Activated CD4-positive, alpha-beta T cell treated with anti-CD3 and anti-CD28 coated beads, Interleukin-2, amount 10 ng/mL, durations not matched to agents 24 days and 14 days (primary cell): ENCODE measurements at places on chromosomes 6 and 20.

DNA sequence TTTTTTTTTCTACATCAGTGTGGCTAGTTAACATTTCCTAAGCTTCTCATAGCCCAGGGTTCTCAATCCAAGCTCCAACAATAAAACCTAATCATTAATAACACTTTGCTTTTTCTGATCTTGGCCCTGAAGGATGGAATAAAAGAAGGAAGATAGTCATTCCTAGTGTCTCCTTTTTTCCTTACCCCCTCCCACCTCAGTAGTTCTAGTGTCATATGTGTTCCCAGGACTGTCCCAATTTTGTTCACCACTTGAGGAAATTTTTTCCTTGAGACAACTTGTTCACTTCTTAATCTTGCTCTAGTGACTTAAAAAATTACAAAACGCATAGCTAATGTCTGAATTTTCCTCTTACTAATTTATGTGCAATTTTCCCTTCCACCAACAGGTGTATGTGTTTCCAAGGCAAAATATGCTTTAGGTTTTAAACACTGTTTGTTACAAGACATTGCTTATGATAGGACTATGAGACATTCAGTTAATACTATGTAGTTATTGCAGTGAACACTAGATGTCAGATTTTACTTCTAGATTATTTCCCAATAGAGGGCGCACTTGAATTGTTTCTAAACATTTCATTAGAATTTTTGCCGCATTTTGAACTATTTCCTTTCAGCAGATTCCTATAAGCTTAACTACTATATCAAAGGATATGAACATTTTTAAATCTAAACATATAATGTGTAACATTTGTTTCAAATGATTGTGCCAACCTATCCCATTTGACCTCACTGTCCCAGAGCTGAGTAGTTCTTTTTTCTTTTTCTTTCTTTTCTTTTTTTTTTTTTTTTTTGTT is 18.5 kb upstream of the C6orf141 start:
- no peak for DNase-seq

GRCh38 chr6:85348643-85349042 is 101.2 kb upstream of the NT5E start:
- no peak for DNase-seq

- DNase-seq = no peak
These were observed 5.6 kb upstream of the FAM50B start for GRCh38 chr6:3843379-3844096.

DNA sequence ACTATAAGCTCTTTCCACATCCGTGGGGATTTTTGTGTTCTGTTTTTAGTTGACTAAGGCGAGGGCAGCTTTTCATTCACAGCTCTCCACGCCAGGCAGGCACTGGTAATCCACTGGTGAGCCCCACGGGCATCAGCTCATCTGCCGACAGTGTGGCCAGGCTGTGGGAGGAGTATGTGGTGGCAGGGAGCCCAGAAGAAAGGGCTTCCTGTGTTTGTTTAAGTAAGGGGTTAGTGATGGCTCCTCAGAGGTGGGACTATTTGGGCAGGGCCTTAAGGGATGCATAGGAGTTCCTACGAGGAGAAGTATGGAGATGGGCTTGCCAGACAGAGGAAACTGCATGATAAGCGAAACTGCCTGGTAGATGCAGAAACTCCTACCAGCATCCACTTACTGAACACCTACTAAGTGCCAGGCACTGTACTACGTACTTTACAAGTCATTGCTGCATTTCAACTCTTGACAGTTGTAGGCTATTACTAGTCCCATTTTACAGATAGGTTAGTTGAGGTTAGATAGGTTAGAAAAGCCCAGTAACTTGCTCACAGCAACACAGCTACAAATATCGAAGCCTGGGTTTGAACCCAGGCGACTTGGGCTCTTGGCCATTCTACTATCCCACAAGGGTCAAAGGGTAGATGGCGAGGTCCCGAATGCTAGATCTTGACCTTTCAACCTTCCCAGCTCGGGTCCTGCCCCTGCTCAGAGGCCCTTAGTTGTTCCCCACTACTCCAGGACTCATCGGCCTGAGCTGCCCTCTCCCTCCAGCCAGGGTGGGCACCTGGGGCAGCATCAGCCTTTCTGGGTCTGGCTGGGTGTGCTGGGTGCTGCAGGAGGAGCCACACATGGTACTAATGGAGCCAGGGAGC is 55.1 kb downstream of the CEBPB start:
- DNase-seq = no peak

DNA sequence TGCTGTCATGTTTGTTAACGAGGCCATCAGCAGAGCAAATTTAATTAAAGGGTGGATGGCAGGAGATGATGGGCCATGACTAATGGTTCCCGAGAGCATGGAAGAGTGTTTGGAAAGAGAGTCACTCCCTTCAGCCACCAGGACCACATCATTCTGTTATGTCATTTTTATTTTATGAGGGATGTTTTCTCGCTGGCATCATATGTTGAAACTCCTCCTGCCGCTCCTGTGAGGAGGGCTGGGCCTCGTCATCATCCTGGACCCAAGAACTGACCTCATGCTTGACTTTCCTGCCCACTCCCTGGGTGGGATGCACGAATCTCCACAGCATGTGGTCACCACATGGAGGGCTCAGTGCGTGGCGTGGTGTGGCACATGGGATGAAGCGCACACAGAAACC is 86.4 kb upstream of the FRMD1 start:
- no peak for DNase-seq

DNA sequence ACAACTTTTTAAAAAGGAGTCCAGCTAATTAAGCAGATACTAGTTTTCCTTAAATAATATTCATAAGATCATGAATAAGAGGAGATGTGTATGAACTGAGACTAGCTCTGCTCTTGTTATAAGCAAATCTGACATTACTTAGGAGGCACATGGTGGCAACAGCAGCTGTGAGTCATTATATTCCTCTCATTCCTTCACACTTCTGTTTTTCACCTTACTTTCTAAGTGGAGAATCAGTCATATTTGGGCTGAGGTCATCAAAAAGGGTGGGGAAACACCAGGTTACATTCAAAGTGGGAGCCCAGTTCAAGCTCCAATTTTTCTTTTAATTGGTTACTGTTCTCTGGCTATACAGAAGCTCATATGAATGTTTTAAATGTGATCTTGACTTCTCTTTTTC is 6.0 kb upstream of the RIPPLY2 start:
- no peak for DNase-seq

DNA sequence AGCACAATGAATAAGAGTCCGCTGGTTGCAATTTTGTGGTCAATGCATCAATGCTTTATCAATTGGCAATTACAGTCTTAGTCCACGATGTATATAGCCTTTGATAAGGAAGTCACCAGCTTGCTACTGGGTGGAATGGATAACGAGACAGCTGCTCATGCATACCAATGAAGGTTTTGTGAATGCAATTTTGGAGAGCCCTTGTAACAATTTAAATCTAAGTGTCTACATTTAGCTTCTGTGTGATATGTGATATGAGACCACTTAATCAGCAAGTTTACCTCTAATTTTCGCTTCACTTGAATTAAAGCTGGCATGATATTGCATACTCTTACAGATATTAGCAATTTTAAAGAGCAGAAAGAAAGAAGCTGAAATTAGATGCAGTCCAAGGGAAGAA is 543.9 kb downstream of the RNF144B start:
- no peak for DNase-seq

DNA sequence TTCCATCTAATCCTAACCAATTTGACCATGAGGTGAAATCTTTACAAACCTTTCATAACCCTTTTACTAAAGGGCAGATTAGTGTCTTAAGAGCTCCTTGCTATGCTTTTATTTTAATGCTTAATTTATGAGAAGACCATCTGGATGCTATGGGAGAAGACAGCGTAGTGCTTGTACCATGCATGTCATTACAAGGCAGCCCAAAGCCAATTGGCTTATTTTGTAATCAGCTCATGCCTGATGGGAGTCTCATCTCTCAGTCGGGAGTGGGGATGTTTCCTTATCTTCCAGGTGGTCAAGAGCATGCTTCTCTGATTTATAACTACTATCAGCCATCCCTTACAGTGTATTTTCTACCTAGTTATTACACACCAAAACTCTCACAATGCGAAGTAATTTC is 304.7 kb downstream of the FARS2 start:
- no peak for DNase-seq

DNA sequence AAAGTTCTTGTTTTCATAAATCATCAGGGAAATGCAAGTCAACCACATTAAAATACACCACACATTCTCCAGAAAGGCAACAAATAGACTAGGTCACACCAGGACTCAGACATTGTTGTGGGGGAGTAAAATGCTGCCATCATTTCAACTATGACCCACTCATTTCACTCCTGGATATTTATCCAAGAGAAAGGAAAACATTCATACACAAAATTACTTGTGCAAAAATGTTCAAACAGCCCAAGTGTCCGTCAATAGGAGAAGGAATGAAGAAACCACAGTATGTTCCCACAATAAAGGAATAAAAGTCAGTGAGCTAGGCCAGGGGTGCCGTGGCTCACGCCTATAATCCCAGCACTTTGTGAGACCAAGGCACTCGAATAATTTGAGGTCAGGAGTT is 81.5 kb upstream of the QKI start:
- DNase-seq = no peak

DNA sequence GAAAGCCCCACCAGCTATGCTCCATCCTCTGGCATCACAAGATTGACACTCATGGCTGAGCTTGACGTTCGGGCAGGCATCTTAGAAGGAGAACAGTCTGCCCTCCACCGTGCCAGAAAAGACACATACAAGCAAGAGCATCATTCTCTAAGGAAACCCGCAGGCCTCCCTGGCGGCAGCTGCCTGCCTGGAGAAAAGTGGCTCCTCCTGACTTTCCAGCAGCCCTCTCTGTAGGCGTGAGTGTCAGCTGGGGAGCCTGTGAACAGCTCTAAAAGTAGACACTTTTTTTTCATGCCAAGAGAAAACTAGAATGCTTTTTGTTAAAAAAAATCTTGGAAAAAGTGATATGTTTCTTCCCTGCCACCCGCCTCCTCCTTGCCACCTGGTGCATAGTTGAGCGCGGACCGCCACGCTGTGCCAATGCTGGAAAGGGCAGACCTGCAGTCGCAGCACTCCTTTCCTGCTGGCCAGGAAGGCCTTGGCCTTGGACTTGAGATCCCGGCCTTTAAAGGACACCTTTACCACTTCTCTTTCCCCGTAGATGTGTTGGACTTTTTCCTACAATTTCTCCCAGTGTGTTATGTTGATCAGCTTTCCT is 29.7 kb upstream of the INSM1 start:
- no peak for DNase-seq

GRCh38 chr6:48151142-48151541 is 40.1 kb upstream of the PTCHD4 start:
- DNase-seq = no peak

DNA sequence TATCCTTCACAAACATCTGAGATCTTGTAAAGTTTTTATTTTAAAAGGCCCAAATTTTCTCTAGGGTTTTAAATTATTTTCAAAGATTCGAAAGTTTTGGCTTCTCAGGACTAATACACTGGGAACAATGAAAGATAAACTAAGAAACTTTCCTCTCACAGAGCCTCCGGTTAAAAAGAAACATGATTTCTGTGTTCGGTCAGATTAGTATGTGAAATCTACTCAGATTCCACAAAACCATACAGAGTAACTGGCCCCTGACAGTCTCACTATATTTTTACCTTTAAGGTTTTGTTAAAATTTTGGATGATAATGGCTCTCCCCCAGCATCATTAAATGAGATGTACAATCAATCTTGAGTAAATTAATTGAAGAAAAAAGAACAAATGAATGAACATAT is 471.0 kb downstream of the COL12A1 start:
- DNase-seq = no peak

DNA sequence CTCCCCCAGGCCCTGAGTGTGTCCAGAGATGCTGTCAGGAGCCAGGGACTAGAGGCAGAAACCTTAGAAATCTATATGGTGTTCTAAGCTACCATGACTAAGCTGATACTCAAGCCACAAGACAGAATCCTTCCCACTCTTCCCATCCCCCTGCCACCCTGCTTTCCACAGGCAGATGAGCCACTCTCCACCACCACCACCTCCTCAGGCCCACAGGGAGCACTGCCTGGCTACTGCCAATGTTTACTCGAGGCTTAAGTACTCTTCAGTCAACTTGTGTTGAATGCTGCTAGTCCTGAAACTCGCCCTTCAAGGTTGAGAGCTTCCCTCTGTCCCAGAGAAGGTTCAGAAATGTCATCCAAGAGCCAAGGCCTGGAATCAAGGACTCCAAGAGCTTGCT is 56.2 kb downstream of the CENPW start:
- no peak for DNase-seq

GRCh38 chr6:34370361-34370760 is 22.1 kb downstream of the NUDT3 start:
- no peak for DNase-seq

DNA sequence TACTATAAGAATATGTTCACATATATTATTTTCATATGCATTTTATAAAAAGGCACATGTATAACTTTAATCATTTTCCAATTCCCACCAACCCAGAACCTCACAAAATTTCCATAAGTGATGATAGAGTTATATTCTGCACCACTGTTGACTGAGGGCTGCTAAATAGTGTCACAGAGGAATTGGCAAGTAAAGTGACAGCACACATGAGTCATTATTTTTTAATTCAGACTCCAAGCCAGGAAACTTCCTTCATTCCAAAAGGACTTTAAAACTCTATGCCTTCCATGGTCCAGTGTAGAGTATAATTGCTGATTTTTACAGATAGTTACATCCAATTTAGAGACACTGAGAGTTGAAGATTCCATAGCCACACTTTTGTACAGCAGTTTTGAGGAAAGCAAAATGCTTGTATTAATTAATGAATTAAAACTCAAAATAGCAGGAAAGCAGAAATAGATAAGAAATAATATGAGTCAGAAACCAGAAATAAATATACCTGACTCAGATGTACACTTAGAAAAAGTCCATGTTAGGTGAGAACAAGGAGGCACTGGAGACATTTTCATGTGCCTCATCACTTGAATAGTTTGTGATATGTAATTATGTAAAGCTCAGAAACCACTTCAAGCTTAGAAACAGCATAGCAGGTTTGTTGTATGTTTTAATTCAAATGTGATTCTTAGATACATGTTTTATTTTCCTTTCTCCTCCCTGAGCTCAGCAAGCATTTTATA is 425.2 kb upstream of the OPRM1 start:
- no peak for DNase-seq

- no peak for DNase-seq
These were observed 37.4 kb upstream of the OPRM1 start for GRCh38 chr6:154001494-154002285.

DNA sequence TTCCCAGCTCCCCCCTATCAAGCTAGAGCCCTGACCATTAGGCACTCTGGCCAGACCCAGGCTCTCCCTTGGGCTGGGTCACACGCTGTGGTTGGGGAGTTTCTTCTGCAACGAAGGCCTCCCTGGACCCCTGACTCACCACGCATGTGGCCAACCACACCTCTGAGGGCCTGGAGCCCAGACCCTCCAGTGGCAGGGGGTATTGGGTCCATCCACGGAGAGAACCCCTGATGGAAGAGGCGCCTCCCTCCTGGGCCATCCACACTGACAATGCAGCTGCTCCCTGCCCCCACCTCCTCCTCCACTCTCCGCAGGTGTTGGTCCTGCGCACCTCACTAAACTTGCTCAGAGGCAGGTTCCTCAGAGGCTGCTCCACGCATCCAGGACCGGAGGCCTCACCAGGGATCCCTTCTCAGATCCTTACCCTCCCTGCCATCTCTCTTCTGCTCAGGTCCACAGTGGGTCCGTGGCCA is 125.4 kb downstream of the RNASET2 start:
- no peak for DNase-seq

- DNase-seq = peak; percentile 67
These were observed 108.6 kb downstream of the MAP3K7 start for GRCh38 chr6:90478278-90478677.
